ENCODE measurements at places on chromosomes 5 and 9.

GRCh38 chr9:70679845-70680244 is 265.4 kb upstream of the KLF9 start:
- DNase-seq, result no peak

- no peak for DNase-seq
Measured at GRCh38 chr5:181191526-181192336, 13.3 kb downstream of the TRIM7 start.

- DNase-seq, result no peak
Measured at GRCh38 chr5:90866333-90866732, 307.7 kb downstream of the ADGRV1 start.

- no peak for DNase-seq
Measured at GRCh38 chr9:13364271-13365000, 84.9 kb upstream of the MPDZ start.

- no peak for DNase-seq
Measured at GRCh38 chr9:105355781-105356180, 92.1 kb upstream of the FSD1L start.

DNA sequence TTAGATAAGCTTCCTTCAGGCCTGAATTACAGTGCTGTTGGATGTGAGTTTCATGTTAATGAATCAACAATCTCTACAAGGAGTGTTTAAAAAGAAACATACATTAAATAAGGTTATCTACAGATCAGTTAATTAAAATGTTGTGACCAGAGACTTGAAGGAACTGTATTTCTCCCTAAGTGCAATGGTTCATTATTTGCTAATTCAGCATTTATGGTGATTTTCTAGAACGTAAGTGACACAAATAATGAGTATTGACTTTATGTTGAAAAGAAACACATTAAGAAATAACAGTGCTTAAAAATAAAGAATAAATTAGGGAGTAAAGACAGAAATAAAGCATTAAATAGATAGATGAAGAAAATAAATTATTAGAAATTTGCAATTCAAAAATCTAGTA is 74.5 kb downstream of the ADAMTSL1 start:
- no peak for DNase-seq

DNA sequence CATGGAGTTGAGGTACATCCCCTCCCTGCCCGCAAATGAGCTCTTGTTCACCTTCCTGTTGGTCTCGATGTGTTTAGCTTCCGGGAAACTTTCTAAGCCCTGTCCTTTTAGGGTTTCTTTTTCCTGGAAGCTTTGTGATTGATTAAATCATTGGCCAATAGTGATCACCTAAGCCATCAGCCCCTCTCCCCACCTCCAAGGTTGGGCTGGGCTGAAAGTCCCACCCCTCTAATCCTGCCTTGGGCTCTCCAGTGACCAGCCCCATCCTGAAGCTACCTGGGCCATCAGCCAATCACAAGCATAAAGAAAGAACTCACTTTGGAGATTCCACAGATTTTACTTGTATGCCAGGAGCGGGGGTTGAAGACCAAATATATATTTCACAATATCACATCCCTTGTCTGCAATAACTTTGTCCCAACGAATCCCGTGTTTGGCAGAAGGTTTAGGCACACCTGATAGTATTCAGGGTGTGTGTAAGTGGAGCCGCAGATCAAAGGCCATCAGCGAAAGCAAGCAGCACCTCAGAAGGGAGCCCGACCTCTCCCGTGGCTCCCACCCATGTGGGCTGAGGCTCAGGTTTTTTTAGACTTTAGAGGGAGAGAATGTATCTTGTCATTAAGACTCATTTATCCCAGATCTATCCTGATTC is 20.4 kb downstream of the ROPN1L start:
- DNase-seq, result no peak

- no peak for DNase-seq
Measured at GRCh38 chr9:126394802-126395201, 68.2 kb downstream of the MVB12B start.

GRCh38 chr5:68479524-68479923 is 264.0 kb downstream of the PIK3R1 start:
- DNase-seq, result no peak

Data from cortex of kidney (tissue), 1 donor.